ENCODE measurements at places on chromosomes 11 and 22.

DNA sequence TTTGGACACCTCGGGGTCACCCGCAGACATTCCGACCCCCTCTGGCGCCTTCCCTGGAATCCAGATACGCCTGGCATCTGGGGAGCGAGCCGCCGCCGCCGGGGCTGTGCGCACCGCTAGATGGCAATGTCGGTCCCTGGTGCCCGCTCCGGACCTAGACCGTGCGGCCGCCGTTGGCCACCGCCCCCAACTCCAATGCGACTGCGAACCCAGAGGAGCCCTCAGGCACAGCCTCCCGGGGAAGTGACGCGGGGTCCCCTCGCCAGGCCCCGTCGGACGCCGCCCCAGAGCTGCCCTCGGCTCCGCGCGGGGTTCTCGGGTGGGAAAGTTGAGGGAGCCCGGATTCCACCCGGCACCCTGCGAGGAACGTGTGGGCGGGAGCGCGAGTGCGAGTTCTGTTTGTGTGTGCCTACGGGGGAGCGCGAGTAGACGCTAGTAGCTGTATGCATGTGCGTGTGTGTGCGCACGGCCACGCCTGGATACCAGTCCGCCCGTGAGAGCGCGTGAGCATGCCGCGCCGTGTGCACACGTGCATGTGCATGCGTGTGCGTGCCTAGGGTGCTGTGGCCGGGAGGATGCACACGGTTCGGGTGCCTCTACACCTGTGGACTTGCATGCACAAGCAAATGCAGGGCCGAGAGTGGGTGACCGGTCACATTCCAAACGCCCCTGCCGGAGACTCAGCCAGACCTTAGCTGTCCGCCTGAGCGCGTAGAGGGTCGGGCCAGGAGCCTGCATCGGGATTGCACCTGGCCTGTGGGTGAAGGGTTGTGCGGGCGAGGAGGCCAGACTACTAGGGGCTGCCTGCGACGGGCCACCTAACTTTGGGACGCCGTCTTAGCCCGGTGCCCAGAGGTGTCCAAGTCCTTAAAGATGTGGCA, 1.9 kb downstream of the CHRM4 start:
- no peak for DNase-seq

DNA sequence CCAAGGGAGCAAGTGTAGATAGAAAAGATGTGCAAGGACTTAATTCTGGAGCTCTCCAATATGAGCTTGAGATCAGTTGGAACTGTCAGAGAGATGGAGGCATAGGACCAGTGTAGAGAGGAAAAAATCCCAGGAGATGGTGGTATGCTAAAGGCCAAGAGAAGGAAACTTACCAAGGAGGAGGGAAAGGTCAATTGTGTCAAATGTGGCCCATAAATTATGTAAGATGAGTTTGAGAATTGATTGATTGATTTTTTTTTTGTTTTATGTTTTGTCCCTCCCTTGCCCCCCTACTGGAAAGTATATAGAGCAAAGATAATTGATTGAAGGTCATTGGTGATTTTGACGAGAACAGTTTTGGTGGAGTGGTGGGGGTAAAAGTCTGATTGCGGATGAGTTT, 2.8 kb upstream of the USP2 start:
- DNase-seq = no peak

- DNase-seq = no peak
Measured at GRCh38 chr22:17754233-17754925, 19.9 kb downstream of the BID start.

DNA sequence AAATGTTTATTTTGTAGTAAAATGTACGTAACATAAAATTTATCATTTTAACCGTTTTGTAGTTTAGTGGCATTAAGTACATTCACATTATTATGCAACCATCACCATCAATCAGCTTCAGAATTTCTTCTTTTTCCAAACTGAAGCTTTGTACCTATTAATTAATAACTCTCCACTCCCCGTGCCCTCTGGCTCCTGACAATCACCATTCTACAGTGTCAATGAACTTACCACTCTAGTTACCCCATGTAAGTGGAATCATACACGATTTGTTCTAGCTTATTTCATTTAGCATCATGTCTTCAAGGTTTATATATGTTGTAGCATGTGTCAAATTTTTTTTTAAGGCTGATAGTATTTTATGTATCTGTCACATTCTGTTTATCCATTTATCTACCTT, 9.7 kb downstream of the TBCEL start:
- DNase-seq = no peak

GRCh38 chr22:30435674-30436126, 10.1 kb downstream of the MTFP1 start:
- no peak for DNase-seq

GRCh38 chr11:1882265-1883238, 9.1 kb downstream of the PRR33 start:
- DNase-seq = peak; percentile 23

DNA sequence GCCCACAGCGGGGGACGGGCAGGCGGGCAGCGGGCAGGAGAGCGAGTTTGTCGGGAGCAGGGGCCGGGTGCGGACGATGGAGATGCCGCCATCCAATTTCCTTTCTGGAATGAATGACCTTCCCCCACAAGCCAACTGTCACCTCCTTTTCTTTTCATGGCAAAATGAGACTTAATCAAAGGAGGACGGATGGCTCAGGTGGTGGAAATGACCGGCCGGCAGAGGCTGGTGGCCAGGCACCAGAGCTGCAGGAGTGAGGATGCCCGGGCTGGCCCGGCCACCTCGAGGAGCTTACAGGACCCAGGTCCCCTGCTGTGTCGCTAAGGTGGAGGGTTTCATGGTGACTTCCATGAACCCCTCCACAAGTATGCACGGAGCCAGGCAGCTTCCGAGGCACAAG, 11.7 kb downstream of the SHISAL1 start:
- DNase-seq = no peak

DNA sequence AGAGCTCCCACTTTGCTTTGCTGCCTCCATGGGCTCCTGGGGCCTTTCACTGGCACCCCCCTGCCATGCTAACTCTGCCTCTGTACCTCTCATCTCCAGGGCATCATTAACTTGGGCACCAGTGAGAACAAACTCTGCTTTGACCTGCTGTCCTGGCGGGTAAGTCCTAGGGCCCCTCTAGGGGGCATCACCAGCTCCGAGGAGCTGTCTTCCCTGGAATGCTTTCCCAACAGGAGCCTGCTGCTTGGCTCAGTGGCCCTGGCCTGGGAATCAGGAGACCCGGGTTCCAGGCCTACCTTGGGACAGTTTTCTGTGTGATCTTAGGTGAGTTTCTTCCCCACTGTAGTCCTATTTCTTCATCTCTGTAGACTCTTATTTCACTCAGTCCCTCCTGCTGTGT, 5.1 kb downstream of the ACCS start:
- DNase-seq = no peak

GRCh38 chr11:73267122-73267846, 4.9 kb upstream of the P2RY6 start:
- no peak for DNase-seq

DNA sequence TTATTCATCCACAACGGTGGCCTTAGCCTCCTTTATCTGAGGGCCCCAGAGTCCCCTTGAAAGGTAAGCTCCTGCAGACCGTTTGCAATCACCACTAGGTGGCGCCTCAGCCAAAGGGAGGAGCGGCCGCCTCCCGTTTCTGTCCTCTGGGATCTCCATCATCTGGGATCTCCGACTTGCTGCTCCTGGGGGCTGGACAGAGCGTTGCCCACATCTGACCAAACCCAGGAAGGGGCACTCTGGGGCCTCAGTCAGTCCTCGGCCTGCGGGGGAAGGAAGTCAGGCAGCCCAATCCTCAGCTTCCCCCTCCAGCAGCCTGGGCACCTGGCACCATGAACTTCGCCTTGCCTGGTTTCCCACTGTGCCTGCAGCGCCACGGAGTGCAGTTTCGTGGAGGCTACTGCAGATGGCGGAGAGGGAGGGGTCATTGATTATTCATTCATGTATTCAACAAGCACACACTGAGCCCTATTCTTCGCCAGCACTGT, 23.5 kb downstream of the TP53I11 start:
- DNase-seq = peak; percentile 30

DNA sequence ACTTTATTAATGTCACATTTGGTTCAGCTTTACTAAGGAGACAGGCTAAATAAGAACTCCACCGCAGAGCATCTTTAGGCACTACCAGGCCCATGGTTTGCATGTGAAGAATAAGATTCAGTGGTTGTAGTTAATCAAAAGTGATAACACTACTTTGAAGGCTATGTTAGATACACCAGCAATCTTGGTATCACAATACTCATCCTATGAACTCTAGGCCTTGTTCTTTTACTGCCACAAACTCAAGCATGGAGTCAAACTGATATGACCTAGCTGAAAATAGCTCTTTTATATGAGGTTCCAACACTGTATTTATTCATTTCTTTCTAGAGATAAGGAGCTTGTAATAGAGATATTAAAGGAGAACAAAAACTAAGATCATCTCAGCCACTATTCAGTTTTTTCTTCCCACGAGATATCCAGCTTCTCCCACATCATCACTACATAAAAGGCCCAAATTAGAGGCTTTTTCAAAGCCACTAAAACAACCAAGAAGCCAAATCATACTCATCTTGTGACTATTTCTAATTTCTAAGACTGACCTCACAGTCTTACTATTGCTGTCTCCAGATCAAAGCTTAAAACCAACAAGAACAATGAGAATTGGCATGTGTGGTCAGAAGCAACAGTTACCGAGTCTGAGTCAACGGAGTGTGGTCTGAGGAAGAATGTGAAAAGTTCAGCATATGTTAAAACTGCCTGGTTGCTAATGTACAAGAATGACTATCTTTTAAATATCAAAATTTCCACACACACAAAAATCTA, 25.1 kb upstream of the GUCY1A2 start:
- no peak for DNase-seq

DNA sequence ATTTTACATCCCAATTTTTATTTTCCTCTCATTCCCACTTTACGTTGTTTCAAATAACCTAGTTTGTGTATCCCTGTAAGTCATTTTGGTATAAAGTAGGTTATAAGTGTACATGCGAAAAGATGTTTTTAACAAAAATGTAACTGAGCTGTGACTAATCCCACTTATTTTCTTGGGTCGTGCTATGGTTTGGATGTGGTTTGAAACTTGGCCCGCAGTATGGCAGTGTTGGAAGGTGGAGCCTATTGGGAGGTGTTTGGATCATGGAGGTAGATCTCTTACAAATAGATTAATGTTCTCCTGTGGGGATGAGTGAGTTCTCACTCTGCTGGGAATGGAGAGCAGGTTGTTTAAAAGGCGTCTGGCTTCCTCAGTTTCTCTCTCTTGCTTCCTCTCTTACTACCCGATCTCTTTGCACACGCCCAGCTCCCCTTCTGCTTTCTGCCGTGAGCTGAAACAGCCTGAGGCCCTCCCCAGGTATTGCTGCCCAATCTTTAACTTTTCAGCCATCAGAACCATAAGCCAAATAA, 7.2 kb downstream of the RPL27A start:
- DNase-seq = no peak

DNA sequence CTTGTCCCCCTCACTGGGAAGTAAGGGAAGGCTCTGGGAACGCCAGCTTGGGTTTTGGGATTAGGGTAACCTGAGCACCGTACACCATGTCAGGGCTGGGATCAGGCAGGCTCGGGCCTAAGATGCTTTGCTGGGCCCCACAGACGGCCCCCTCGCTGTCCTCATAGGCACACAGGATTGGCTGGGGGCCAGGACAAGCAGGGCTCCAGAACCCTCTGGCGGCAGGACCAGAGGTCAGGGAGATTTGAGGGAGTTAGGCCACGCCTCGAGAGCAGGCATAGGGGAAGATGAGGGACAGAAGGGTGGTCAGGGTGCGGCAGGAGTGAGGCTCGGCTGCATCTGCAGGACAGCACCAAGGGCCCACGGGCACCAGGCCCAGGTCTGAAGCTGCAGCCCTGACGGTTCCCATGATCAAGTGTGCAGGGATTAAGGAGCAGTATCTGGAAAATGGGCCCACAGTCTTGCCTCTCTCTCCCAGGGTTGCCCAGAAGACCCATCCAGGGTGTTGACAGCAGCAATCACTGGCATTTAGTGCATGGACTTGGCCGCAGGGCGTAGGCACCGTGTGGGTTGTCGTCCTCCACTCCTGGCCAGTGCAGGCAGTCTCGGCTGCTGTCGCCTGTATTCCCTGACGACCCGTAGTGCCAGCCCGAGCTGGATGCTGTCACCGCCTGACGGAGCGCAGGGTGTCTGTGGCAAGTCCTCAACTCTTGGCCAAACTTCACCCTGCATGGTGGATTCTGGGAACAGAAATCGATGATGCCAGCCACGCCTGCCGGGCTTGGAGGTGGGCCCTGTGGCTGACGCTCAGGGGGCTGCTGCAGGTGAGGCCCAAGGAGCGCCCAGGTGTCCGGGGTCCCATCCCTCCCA, 15.7 kb upstream of the GNB1L start:
- no peak for DNase-seq

DNA sequence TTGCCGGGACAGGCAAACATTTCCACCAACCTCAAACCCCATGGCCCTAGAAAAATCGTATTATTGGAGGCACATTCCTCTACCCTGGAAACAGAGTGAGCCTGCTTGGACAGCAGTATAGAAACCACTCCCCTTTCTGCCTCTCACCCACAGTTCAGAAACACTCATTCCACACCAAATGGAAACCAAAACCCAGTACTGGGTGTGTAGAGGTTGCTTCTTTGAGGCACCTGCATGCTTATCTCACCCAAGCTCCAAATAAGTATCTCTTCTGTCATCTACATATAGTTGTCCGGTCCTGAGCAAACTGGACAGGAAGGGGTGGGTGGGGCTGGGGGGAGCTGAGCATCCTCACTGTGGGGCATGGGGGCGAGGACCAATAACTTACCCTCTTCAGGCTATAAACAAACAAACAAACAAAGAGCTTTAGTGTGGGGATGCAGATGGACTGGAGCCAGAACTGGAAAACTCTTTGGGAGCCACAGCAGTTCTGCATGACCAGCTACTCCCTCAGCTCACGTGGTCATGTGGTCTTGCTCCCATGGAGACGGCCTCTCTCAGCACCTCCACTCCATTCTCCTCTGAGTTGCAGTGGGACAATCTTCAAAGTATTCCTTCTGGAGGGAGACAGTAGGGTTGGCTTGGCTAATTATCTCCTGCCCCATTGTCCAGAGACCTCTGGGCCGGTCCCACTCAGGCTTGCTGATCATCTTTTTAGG, 1.0 kb upstream of the PLAAT2 start:
- DNase-seq = peak; percentile 18

DNA sequence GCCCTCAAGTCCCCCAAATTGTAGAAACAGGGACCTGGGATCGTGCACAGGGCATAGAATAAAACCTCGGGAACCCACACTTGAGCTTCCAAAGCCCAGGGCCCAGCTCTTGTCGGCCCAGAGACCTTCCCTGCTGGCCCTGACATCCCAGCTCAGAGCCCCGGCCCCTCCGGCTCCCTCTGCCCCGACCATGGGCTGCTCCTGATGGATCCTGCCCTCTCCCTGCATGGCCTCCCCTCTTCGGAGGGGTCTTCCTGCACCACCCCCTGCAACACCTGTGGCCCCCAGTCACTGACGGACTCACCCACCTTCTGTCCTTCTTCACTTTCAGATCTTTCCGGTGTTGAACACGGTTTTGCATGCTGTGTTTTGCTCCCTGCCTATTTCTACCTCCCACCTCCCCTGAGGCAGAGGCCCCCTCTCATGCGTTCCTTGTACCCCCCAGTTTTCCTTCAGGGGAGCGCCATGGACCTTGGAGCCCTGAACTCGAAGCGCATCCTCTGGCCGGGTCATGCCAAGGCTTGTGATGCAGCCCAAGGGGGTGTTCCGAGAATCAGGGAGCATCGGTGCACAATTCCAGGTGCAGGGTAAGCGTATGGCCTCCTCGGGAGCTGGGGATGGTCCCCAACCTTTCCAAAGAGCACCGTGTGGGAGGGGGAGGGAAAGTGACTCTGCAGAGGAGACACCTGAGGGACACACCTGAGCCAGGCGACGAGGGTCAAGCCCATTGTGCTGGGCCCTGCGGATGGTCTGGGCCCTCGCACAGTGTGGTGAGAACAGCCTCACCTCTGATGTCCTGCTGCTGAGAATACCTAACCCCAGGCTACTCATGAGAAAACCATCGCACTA, 666.4 kb downstream of the BRD1 start:
- DNase-seq = no peak
